ENCODE measurements at places on chromosomes 4 and X. TPM values are rescaled to one million over a fixed set of nuclear protein-coding genes. Genes with fewer than 3 reads are reported as not detected.

The ZRSR2 gene
- 4.8 TPM for total RNA-seq

The ELOVL6 gene
- 3.9 TPM for total RNA-seq

The CXorf65 gene
- not detected for total RNA-seq

The CXorf38 gene
- 46.0 TPM for total RNA-seq

The ARR3 gene
- total RNA-seq: not detected

The POU3F4 gene
- not detected for total RNA-seq

The GPR82 gene
- 0.33 TPM for total RNA-seq

The SEC24D gene
- total RNA-seq: 75.6 TPM

The NRK gene
- total RNA-seq: 1.1 TPM

The NHSL2 gene
- total RNA-seq: 5.5 TPM

The NSG1 gene
- total RNA-seq: 0.40 TPM

The UGT2A3 gene
- total RNA-seq: not detected
